ENCODE measurements at places on chromosomes 5 and 9.
A peak's percentile ranks its signal among the peaks of the same experiment; 100 is the strongest.

GRCh38 chr5:20649966-20650365 is 662.0 kb upstream of the CDH18 start:
- DNase-seq: no peak

GRCh38 chr9:131840220-131840619 is 100.3 kb upstream of the RAPGEF1 start:
- DNase-seq: peak; percentile 51

GRCh38 chr5:135196483-135196882 is 162.5 kb upstream of the PITX1 start:
- DNase-seq: no peak

DNA sequence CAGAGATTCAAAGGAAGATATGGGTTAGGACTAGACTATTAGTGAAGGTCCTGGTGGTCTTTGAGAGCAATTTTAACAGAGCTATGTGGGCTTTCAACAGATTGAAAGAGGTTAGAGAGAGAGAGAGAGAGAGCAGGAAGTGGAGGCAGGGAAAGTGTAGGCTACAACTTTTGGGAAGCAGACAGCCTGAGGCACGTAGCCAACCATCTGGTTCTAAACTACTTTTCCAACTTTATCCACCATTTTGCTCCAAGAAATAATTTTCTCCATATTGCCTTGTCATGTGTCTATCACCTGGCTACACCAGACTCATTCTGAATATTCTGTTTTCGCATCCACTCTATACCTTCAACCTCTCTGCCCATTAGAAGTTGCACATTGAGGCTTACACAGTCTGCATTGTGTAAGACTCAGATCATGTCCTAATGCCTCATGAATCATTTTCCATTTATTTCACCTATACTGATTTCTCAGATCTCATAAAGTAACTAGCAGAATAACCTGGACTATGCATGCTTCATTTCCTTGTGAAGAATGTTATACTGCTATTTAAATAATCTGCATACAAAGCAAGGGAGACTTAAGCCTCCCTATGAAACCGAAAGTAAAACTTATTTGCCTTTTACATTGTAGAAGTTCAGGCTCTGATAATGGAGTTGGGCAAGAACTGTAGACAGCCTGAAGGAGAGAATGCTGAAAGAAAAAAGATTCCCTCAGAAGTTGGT is 235.6 kb downstream of the ELAVL2 start:
- peak; percentile 3 for DNase-seq

DNA sequence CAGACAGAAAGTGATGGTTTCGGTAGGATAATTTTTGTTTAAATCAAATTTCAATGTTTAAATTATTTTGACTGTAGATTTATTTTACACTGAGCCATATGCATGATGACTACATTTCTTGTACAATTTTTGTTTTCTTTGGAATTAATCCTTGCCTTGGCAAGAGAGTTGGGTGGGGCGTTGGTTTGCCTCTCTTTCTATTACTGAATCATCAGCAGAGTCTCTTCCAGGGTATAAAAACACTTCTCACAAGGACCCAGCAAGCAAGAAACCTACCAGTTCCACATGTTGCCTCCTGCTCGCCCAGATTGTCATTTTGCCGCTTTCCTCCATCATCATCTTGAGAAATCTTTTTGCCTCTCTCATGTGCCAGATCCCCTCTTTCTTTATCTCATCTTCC is 455.0 kb upstream of the DMAC1 start:
- DNase-seq: no peak

DNA sequence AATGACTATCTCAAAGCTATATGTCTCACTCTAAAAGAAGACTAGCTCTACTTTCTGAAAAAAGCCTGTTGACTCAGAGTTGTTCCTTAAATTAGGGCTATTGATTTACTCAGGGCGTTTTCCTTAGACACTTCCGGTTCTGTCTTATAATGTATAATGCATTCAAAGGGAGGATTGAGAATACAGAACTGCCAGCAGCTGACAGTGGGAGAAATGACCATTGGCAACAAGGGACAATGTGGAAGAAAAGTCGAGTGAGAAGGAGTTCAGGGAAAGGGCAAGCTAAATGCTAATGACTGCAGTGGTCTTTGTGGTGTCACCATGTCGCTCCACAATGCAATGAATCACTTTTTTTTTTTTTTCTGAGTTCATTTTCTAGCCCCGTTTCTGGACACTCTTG is 65.7 kb upstream of the ANKH start:
- DNase-seq: no peak

DNA sequence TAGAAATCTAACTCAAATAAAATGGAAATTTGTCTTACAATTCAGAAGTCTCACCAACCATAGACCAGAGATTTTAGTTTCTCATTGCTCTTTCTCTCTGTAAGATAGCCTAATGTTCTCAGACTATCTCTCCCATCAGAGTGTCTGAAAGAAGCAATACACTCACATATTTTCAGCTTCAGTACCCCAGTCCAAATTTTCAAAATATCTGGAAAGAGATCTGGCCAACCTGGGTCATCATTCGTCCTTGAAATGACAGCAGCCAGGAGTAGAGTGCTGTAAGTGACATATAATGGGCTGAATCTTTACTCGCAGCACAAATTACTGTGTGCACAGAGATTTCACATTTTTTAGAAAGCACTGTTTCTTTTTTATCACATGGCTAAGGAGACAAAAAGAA is 313.3 kb upstream of the PRR16 start:
- no peak for DNase-seq

DNA sequence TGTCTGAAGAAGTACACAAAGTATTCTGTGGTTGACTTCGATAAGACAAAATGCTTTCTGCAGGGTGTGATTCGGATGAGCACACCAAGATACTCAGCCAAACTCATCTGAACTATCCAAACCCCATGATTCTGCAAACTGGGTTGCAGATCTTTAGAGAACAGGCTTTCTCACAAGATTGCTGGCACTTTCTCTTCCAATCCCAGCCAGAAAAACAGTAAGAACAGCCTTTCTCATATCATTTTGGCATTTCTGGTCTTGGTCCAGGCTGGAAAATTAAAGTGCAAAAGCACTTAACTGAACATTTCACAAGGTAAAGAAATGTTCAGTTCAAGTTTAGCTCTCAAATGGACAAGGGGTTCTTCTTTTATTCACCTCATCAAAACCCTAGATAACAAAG is 269.1 kb downstream of the NR2F1-AS1 start:
- DNase-seq: no peak

- peak; percentile 53 for DNase-seq
These were observed 647 bp downstream of the SMARCA2 start for GRCh38 chr9:2015581-2016407.

DNA sequence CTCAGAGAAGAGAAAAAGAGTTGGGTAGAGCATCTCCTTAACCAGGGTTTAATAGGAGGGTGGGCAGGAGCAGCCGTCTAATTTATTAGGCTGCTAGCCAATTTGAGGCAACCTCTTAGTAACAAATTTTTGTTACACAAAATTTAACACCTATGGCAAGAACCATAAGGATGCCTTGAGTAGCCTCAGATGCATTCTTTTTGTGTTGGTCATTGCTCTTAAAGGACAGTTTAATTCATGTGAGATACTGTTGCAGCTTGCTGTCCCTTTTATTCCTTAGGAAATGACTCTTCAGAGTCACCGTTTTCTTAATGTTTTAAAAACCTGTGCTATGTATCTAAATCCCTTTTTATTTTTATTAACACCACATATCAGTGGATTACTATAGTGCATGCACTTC is 255.1 kb downstream of the MAST4 start:
- DNase-seq: no peak

- no peak for DNase-seq
These were observed 255.6 kb downstream of the NR3C1 start for GRCh38 chr5:143147902-143148301.

DNA sequence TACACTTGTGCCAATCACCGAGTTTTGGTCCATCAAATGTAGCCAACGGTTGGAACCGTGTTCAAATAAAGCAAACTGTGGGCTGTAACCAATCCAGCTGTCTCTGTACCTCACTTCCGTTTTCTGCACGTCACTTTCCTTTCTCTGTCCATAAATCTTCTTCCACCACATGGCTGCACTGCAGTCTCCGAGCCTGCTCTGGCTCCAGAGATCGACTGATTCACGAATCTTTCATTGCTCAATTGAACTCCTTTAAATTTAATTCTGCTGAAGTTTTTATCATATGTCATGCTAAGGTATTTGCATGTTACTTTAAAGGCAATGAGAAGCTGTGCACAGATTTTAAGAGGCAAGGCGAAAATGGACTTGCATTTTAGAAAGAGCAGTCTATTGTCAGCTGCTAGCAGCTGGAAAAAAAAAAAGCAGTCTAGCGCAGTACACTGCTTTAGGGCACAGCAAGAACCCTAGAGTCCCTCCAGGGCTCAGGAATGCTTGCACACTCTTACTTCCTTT is 13.2 kb downstream of the TTC39B start:
- DNase-seq: peak; percentile 54

DNA sequence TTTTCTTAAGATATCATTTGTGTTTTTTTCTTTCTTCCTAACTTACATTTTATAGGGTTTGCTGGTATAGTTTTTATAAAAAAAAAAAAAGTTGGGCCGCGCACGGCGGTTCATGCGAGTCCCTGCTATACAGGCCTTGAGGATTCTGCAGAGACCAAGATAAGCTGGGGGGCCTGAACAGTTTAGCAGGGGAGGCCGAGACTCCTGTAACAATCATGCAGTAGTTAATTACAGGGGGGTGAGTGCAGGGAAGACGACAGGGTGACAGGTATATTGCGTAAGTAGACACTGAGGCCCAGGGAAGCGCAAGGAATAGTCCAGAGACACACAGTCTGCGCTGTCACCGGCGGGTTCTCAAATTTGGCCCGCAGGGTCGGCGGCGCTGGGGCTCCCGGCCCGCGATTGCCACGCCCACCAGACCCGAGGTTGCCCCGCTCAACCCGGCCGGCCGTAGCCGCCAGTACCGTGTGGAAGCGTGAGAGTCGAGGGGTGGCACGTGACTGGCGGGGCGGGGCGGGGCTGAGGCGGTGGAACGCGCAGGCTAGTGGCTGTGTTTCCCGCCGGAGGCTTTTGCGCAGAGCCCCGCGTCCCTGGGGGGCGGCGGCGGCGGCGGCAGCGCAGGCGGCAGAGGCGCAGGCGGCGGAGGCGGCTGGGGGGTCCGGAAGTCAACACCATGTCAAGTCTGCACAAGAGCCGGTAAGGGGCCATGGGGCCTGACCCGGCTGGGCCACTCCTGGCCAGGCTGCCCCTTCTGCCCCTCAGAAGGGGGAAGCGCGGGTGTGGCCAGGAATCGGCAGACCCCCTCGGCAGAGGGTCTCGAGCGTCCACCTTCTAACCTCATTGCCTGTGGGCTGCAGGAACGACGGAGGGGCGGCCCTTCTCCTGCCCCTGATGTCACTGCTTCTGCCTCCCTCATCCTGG is at the start of gene TBC1D13:
TBC1D13 (plus strand) TSS at position 573 of the 921 bp plus-strand sequence; CDS start at position 674, 101 bp downstream.
- peak; percentile 92 for DNase-seq

DNA sequence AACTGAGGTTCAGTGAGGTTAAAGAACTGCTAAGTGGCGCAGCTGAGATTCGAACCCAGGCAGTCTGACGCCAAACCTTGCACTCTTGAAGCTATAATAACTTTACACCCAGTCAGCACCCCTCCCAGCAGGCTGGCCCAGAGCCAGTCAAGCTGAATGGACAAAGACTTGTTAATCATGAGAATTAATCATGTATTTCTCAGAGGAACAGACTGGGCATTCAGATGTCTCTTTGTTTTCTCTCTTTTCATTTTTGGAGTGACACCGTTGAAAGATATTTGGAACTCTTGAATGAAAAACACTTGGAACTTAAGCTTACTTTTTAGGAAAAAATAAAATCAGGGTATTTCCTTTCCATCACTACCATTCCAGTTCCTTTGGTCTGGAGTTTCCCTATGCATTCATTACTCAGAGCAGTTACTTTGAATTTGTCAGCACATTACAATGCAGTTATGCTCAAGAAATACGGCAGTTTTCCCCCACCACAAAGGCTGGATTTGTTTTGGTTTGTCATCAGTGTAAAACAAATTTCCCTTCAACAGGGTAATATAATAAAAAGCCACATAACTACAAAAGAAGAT is 22.6 kb upstream of the MAMDC2 start:
- no peak for DNase-seq

GRCh38 chr5:98442448-98442847 is 331.0 kb upstream of the RGMB start:
- DNase-seq: no peak

GRCh38 chr5:10367579-10367978 is 14.1 kb downstream of the MARCHF6 start:
- DNase-seq: no peak

- DNase-seq: no peak
These were observed 24.4 kb downstream of the NPR3 start for GRCh38 chr5:32735512-32735911.

Data from CD4-positive, alpha-beta T cell treated with Interleukin-10 for 1 hour (primary cell).